ENCODE measurements at places on chromosomes 1 and 21.

DNA sequence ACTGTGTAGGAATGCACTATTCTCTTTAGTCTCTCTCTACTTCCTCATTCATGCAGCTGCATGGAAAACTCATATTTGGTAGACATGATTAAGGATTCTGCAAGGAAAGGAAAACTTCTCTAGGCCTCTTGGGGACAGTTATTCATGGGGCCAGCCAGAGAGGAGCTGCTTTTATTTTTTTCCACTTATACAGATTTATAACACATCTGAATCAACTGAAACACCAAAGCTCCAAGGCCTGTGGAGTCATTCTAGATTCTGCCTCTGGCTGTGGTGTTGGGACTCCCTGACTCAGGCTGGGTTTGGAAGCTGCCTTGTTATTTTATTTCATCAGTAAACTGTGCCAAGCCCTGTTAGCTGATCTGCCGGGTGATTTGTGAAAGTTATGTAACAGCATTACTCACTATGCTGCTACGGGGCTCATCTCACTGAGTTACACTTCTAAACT lies 83.9 kb upstream of the EDEM3 start:
- no peak for DNase-seq

DNA sequence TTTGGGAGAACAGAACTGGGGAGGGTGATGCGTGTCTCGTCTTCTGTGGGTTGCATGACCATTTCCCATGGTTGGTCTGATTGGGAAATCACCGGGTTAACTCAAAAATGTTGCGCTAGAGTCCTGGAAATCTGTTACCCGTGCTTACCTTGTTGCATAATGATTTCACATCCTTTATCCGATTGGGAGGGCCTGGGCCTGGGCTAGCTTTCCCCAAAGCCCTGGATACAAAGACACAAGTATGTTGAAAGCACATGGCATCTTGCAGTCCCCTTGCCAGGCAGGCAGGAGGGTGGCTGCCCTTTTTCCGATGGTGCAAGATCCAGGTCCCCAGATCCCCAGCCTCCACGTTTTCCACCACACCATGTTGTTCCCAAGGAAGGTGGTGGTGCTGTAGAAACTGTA lies 582 bp downstream of the TRPM2 start:
- no peak for DNase-seq

- no peak for DNase-seq
Measured at GRCh38 chr1:14003552-14003951, 303.6 kb downstream of the PRDM2 start.

GRCh38 chr1:3550511-3551289 lies 60.6 kb downstream of the MEGF6 start:
- no peak for DNase-seq

GRCh38 chr1:78291418-78291817 lies 199.4 kb upstream of the PTGFR start:
- DNase-seq: no peak

- DNase-seq: no peak
Measured at GRCh38 chr1:199590708-199591107, 436.8 kb upstream of the NR5A2 start.

GRCh38 chr21:29320031-29320430 lies 21.3 kb downstream of the BACH1 start:
- no peak for DNase-seq

GRCh38 chr1:92563457-92564216 lies 76.9 kb upstream of the GFI1 start:
- DNase-seq: no peak

DNA sequence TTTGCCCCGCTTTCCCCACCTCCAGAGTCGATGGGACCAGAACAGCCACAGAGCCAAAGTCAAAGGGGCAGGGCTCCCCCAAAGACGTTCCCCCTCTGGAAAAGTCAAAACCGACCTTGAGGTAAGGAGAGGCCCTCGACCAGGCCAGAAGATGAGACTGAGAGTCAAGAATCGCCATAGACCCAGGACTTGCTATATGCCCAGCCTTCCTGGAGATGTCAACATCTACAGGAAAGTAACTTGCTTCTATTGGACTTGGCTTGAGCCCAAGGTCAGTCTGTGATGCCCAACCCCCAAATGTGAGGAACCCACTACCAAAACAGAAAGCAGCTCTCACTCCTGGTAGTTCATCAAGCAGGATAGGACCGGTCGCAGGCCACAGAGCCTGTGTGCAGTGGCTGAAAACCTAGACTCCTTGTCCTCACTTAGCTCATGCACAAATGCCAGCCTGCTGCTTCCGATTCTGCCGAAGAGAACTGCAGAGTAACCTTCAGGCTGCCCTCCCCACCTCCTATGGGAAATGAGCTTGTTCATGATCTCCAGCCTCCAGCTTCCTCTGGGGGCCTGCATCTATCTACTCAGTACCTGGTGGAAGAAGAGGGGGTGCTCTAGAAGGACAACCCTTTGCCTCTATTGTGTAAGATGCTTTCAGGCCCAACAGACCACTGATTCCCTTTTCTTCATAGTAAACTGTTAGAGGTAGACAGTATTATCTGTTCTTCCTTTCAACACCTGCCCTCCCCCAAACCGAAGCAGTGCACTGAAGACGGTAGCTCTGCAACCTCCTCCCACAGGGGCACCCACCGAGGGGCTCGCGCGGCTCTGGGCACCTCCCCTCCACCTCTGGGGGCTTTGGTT lies 1.4 kb downstream of the ACOT7 start:
- DNase-seq: peak; percentile 28

- no peak for DNase-seq
Measured at GRCh38 chr1:119227456-119227855, 87.0 kb upstream of the WARS2 start.

- no peak for DNase-seq
Measured at GRCh38 chr1:119219711-119220110, 79.3 kb upstream of the WARS2 start.

GRCh38 chr1:94926126-94926914 lies 590 bp downstream of the CNN3 start:
- peak; percentile 38 for DNase-seq

GRCh38 chr1:98066911-98067310 lies 146.1 kb upstream of the DPYD start:
- DNase-seq: no peak

- no peak for DNase-seq
Measured at GRCh38 chr21:25513810-25514209, 93.5 kb downstream of the MRPL39 start.

GRCh38 chr21:14750041-14750440 lies 203.9 kb upstream of the SAMSN1 start:
- no peak for DNase-seq

DNA sequence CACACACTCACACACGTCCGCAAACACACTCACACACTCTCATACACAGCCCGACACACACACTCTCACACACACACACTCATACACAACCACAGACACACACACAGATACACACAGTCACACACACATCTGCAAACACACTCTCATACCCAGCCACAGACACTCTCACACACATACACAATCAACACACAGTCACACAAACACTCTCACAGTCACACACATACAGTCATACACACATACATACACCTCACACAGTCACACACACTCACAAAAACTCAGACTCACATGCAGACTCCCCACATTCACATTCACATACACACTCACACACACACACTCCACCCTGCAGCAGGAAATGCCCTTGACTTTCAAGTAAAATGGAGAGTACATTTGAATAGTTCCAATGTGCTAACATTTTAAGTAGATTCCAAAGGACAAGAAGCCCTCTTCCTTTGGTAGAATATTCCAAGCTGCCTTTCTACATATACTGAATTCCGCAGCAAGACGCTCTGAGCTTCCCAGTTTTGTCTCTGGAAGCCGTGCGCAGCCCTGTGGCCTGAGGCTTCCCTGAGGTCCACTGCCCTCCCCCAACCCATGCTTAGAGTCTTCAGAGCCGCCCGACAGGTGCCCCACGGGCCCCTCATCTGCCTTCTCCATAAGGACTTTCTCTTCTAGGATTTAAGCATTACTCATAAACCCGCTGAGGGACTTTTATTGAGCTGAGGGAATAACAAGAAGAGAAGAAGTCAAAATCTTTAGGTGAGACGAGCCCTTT lies 9.7 kb downstream of the BATF3 start:
- DNase-seq: no peak

DNA sequence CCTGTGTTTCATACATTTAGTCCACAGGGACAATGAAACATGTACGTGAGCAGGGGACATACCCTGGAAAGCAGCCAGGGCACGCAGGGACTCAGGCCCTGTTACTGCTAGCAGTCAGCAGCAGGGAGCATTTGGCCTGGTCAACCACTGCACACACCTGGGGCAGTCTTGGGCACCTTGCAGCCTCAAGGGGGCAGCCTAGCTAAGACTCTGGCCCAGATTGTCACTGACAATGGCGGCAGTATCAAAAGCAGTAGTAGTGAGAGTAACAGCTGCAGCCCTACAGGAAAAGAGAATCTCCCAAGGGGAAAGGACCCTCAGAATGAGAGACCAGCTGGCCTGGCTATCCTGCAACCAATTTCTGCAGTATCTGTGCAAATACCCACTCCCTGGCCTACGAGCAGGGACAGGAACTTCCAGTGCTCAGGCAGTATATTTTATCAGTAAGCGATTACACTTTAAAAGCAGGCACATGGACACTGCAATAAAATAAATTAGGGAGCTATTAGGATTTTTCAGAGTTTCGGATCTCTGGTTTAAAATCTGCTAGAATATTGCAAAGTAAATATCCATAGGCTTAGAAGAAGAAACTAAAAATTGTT lies 475.6 kb downstream of the LTN1 start:
- peak; percentile 17 for DNase-seq

DNA sequence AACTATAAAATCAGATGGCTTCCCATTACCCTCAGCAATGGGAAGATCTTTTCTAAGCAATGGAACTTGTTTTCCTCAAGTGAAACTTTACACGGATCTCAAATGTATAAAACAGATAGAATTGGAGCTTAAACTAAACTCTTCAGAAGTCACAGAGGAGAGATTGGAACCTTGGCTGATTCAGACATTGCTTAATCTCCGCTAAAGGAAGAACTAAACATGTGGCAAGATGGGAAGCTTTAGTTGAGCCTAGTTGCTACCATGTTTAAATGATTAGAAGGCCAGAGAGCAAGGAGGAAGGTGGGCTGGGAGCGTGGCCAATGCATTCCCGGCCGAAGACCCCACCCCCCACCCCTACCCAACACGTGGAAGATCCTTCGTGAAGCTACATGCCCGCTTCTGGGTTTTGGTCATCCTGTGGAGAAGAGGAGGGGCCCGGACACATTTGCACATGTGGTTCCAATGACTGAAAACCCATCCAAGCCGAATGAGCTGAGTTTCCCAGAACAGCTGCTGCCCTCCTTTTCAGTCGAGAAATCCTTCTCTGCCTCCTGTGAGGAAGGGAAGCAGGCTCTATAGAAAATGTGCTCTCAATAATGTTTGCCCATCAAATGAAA lies 164.3 kb downstream of the MIS18A start:
- no peak for DNase-seq

DNA sequence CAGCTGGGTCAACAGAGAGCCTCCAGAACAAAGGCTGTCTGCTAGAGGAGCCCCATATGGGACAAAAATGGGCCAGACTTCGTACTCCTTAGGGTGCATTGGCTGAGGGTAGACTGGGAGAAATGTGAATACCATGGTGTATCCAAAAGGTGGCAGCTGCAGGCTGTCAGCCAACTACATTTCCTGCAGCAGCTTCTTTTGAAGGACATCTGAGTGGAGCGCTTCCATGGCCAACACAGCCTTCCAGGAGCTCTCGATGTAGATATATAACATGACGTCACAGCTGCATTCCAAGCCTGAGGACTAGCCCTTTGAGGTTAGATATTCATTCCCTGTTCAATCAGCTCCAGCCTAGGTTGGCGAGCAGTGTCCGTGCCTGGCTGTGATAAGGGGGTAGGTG lies 107.7 kb downstream of the MAB21L3 start:
- no peak for DNase-seq

GRCh38 chr1:201508809-201509208 lies 1.9 kb upstream of the CSRP1 start:
- DNase-seq: no peak

DNA sequence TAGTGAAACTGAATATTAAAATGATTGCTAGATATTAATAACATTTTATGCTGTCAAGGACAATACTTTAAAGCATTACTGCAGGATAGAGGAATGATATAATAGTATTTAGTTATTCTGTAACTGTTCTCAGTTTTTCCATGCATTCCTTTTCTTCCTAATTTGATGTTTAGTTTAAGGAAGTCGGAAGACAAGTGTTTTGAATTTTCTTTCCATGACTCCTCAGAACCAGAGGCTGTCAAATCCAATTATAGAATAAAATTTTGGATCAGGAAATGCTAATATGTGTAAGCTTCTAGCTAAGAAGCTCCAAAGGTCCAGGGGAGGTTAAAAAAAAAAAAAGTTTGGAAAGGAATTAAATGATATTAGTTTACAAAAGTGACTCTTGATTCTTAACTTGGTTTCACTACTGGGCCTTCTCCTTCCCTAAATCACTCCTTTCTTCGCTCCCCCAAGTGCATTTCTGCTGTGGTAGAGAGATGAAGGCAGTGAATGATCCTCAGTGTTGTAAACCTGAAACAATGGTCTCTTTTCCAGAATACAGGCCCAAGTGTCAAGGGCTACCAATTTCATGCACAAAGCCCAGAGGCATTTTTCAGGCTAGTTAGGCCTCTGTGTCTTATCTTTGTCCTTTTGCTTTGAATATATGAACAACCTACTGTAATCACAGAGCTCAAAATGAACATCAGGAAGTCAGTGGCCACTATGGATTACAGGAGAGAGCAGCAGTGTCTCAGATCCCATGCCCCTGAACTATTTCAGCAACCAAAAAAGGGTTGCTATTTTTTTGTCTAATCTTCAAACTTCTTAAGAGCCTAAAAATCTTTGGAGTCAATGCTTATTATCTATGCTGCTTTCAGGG lies 6.2 kb downstream of the ADSS2 start:
- DNase-seq: peak; percentile 16

GRCh38 chr1:234851450-234852438 lies 241.8 kb upstream of the IRF2BP2 start:
- no peak for DNase-seq

DNA sequence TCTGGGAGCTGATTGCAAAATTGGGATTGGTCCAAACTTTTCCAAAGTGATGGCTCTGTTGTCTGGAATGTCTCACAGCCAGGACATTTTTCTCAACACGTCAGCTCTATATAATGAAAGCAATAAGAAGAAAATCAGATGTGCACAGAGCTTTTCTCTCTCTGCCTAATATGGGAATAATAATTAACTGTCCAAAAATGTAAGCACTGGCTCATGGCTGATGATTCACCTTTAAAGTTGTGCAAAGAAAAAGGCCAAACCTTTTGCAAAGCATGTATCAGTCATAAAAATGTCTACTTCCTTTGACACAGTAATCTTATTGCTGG lies 30.4 kb downstream of the ZNF281 start:
- DNase-seq: no peak

- DNase-seq: no peak
Measured at GRCh38 chr1:156750711-156751450, 594 bp downstream of the HDGF start.

- DNase-seq: no peak
Measured at GRCh38 chr1:244214009-244214967, 163.2 kb downstream of the ZBTB18 start.

- DNase-seq: peak; percentile 12
Measured at GRCh38 chr1:2049225-2049717, 940 bp upstream of the PRKCZ start.

DNA sequence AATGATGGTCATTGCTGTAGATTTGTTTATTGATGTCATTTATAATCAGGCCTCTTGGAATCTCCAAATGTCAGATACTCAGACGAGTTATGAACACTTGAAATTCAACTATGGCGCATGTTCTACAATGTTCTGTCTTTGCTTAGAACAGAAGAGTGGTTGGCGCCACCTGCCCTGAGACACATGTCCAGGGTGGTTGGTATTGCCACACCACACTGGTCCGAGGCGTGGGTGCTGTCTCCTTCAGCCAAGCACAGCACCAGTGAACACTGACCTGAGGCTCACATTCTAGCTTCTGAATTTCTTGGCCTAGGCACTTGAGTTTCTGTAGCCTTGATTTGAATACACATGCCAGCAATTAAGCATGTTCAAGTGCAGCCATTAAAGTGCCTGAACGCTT lies 10.1 kb upstream of the BMP8A start:
- DNase-seq: no peak
